ENCODE measurements at places on chromosomes 2 and 18.

- no peak for DNase-seq
Observed at GRCh38 chr2:134642938-134643337, 75.9 kb downstream of the TMEM163 start.

DNA sequence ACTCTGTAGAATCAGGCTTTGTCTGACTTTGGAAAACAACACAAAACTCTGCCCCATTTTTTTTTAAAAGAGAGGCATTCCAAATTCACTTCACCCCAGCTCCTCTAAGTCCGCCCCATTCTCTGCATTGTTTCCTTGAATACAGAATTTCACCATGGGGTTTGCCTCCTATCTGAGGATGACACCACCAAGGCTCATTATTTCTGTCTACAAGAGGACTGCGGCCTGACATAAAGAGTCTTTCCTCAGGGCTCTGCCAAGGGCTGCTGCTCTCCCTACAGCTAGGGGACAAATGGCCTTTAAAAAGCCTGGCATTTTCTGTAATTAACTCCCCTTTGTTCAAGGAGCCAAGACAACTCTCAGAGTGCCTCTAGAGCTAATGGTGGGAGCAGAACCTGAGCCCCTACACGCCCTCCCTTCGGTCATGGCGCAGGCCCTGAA, 4.6 kb downstream of the CHST10 start:
- DNase-seq: no peak

DNA sequence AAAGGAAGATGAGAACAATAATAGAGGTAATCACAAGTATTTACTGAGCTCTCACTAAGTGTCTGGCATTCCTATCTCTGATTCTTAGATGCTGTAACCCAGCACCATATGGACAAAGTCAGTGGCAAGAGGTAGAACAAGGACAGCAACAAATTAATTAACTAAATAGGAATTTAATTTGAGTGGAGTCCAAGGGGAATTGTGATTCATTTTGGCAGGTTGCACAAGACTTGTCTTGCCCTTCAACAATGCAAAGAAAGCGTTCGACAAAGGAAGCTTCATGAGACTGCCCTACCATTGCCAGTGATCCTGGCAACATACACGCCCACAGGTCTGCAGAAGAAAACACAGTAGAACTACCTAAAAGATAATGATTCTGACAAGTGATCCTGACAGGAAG, 221.6 kb downstream of the RBM43 start:
- DNase-seq: no peak

GRCh38 chr2:39107156-39107555, 13.7 kb downstream of the SOS1 start:
- no peak for DNase-seq

GRCh38 chr2:86358957-86359356, 21.5 kb upstream of the REEP1 start:
- DNase-seq: no peak

DNA sequence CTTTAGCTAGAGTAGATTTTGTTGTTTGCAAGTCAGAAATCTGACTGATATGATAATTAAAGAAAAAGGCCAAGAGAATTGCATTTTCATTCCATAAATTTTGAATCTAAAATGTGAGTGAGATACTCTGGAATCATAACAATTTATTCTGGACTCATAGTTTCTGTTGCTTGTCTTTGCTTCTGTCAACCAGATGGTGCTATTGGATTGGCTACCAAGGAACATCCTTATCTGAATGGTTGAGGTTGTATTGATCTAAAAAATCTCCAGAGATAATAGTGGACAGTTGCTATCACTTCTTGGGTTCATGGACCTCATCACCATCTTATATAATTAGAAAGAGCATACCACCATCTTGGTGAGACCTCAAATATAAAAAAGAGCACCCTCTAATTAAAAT, 34.0 kb upstream of the CPS1 start:
- no peak for DNase-seq

GRCh38 chr2:149077861-149078260, 39.4 kb downstream of the LYPD6B start:
- no peak for DNase-seq

DNA sequence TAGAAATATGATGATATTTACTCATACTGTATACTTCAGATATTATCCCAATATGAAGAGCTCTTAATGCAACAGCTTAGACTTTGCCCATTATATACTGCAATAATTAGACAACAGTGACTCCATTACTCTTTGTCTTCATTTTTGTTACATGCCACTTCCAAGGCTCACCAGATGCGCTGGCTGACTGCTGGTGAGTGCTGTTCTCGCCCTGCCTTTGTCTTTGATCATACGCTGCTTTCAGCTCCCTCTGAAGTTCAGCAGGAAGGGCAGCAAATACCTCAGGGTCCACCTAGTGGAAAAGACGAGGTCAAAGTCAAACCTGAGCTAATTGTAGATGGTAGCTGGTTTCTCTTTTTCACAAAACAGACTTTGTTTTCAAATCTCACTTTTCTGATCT, 66.3 kb downstream of the EIF5B start:
- no peak for DNase-seq

- DNase-seq: no peak
Observed at GRCh38 chr2:24588294-24588693, 97.2 kb downstream of the NCOA1 start.

DNA sequence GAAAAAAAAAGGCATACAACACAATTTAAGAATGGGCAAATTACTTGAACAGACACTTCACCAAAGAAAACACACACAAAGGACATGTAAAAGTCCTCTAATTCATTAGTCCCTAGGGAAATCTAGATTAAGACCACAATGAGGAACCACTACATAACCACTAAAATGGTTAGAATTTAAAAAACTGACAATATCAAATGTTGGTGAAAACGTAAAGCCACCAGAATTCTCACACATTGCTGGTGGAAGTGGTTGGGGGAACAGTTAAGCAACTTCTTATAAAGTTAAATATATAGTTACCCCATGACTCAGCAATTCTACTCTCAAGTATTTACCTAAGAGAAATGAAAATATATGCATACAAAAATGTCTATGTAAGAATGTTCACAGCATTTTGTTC, 11.8 kb downstream of the RTN4 start:
- DNase-seq: no peak

DNA sequence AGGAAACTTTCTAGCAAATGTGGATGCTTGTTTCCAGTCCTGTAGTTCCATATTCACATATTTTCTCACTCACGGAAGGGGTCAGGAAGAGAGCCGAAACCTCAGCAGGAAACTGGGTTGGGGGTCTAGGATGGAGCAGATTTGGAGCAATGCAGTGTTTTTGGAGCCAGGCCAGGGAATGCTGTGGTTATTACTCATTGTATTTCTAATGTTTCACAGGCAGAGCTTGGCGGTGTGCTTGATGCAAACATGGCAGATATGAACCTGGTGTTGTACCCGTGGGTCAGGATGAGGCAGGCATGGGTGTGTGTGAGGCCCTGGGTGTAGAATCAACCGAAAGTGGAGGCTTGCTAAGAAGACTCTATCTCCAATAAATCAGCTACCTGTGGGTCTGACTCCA, 34.6 kb upstream of the ACKR3 start:
- DNase-seq: peak; percentile 89

GRCh38 chr2:176652300-176653182, 383.3 kb downstream of the MTX2 start:
- peak; percentile 72 for DNase-seq

GRCh38 chr18:13151656-13152055, 66.9 kb upstream of the LDLRAD4 start:
- DNase-seq: no peak

GRCh38 chr2:46977280-46977665, 61.7 kb upstream of the MCFD2 start:
- DNase-seq: no peak

DNA sequence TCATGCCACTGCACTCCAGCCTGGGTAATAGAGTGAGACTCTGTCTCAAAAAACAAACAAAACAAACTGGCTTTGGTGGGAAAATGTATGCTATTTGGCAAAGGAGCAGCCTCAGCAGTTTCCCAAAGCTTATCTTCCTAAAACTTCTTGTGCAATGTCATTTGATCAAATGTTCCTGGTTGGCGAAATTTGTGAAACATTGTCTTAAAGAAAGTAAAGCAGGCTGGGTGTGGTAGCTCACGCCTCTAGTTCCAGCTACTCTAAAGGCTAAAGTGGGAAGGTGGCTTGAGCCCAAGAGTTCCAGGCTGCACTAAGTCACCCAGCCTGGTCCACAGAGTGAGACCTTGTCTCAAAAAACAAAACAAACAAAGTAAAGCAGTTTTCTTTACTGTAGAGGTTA, 17.3 kb upstream of the TAF4B start:
- no peak for DNase-seq

DNA sequence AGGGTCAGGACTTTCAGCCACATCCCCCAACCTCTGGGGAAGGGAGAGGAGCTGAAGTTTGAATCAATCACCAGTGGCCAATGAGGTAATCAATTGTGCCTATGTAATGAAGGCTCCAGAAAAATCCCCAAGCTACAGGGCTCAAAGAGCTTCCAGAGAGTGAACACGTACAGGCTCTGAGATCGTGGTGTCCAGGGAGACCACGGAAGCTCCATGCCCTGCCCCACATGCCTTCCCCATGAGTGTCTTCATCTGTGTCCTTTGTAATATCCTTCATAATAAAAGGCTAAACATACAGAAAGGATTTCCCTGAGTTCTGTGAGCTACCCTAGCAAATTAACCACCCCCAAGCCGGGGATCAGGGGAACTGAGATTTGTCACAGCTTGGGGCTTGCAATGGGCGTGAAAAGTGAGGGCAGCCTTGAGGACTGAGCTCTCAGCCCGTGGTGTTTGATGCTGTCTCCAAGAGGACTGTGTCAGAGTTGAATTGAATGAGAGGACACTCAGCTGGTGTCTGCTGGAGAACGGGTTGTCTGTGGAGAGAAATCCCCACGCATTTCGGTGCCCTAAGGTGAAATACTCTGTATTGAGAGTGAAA, 25.5 kb upstream of the TUBB6 start:
- DNase-seq: peak; percentile 66

- DNase-seq: no peak
Observed at GRCh38 chr18:36155851-36156757, 26.4 kb downstream of the ELP2 start.

DNA sequence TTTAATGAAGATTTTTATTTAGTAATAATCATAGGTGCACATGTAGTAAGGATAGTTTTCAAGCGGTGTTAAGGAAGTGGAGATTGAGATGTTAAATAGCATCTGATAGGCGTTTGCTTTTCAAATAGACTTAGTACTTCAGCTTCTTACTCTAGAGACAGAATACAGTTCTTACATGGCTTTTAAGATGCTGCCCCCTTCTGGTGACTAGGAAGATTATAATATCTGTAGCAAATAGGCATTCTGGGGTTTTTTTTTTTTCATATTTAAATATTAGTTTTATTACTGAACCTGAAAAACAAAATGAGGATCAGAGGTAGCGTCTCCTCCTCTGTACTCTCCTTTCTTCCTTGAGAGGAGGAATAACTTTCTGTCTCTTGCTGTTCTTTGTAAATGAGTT, 100.2 kb downstream of the AGAP1 start:
- peak; percentile 72 for DNase-seq

GRCh38 chr2:200209030-200209429, 97.5 kb upstream of the SPATS2L start:
- no peak for DNase-seq

GRCh38 chr2:149903626-149904025, 316.1 kb upstream of the MMADHC start:
- DNase-seq: no peak

GRCh38 chr2:44362207-44363015, 664 bp downstream of the CAMKMT start:
- peak; percentile 37 for DNase-seq

- no peak for DNase-seq
Observed at GRCh38 chr18:25298853-25299274, 53.1 kb downstream of the ZNF521 start.

Measured in A172 (cell line).